ENCODE measurements at places on chromosomes 2 and 18. TPM values are rescaled to one million over a fixed set of nuclear protein-coding genes. Genes with fewer than 3 reads are reported as not detected.

- no peak for DNase-seq
These were observed 393 bp downstream of the IL1R1 start for GRCh38 chr2:102142829-102143449.

DNA sequence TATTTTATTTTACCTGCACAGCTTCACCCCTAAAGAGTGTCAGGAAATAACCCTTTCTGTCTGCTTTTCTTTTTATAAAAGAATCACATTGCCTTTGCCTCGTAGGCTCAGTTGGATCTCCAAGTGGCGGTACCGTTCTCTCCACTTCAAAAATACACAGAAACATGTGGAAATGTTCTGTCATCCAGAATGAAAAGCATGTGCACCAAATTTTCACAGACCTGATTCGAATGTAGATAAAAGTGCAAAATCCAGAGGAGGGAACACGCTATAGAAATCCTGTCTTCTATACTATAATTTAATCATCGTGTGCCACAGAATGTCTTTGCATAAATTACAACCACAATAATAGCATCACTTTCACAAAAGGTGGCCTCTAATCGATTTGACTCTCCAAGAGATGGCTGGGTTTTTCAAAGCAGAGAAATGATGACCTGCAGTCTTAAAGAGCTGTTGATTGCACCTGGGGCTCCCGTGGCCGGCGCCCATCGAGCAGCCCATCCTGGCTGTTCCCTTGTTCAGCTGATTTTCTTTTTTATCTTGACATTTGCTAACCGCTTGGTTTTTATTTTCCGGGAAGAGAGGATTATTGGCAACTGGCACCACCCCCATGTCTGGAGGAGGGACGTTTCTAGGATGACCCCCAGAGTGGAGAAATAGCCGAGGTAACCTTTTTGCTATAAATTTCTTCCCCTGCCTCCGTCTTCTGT, 290.2 kb downstream of the SOX11 start:
- no peak for DNase-seq

DNA sequence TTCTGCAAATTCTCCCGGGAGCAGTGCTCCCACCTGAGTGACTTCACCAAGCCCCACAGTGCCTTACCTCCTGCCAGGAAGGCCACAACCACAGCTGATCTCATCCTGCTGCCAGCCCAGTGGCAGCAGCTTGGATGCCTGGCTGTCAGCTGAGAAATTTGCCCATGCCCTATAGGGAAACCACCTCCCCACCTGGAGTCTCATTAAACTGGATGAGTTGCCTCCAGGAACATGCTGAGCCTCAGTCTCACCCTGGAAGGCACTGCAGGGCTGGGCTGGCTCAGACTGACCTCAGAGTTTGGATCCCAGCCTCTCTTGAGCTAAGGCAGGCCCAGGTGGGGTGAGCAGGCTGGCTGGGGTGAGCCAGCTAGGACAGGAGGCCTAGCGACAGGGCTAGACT, 23.3 kb downstream of the REEP1 start:
- no peak for DNase-seq

- DNase-seq, result no peak
These were observed 4.0 kb downstream of the B4GALT6 start for GRCh38 chr18:31680433-31680811.

- DNase-seq, result no peak
These were observed 198.5 kb downstream of the FHOD3 start for GRCh38 chr18:36496022-36496421.

GRCh38 chr2:132484144-132484543, 67.5 kb downstream of the GPR39 start:
- DNase-seq, result no peak

GRCh38 chr2:175630280-175631244, 371.5 kb downstream of the LNPK start:
- DNase-seq, result no peak

- no peak for DNase-seq
These were observed 92.0 kb upstream of the GULP1 start for GRCh38 chr2:188199716-188200128.

GRCh38 chr18:55114876-55115275, 155.6 kb upstream of the CCDC68 start:
- no peak for DNase-seq

Gene IMPA2
- 16.6 TPM for total RNA-seq

Gene DOK6
- total RNA-seq, result 1.0 TPM

All from prostate gland (tissue), 2 donors.